NCI-H2029 treated with DMSO at 0.1 percent for 48 hours (cell line): ENCODE measurements at places on chromosomes 16 and 17.

DNA sequence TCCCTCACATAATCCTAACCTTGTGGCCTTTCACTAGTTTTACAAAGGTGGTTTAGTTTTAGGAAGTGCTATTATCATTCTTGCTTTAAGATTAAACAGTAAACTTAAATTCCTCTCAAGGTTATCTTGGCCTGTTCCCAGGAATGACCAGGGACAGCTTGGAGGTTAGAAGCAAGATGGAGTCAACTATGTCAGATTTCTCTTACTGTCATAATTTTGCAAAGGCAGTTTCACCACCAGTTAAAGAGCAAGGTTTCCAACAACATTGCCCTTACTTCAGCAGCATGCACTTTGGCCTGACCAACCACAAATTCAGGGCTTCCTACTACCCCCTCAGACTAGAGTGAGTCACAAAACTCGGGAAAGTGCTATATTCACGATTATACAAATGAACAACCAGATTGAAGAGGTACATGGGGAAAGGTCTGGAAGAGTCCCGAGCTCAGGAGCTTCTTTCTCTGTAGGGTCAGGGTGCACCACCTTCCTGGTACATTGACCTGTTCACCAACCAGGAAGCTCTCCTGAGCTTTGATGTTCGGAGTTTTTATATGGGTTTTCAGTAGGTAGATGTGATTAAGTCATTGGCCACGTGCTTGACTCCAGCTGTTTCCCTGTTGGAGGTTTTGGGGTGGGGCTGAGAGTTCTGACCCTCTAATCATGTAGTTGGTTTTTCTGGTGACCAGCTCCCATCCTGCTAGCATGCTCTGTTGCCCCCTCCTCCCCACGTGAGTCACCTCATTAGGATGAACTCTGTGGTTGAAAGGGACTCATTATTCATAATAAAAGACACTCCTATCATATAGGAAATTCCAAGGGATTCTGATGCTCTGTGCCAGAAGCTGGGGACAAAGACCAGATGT, 19.4 kb downstream of the RHOT1 start:
- no peak for DNase-seq

GRCh38 chr16:78117391-78117790, 17.9 kb downstream of the WWOX start:
- no peak for DNase-seq

DNA sequence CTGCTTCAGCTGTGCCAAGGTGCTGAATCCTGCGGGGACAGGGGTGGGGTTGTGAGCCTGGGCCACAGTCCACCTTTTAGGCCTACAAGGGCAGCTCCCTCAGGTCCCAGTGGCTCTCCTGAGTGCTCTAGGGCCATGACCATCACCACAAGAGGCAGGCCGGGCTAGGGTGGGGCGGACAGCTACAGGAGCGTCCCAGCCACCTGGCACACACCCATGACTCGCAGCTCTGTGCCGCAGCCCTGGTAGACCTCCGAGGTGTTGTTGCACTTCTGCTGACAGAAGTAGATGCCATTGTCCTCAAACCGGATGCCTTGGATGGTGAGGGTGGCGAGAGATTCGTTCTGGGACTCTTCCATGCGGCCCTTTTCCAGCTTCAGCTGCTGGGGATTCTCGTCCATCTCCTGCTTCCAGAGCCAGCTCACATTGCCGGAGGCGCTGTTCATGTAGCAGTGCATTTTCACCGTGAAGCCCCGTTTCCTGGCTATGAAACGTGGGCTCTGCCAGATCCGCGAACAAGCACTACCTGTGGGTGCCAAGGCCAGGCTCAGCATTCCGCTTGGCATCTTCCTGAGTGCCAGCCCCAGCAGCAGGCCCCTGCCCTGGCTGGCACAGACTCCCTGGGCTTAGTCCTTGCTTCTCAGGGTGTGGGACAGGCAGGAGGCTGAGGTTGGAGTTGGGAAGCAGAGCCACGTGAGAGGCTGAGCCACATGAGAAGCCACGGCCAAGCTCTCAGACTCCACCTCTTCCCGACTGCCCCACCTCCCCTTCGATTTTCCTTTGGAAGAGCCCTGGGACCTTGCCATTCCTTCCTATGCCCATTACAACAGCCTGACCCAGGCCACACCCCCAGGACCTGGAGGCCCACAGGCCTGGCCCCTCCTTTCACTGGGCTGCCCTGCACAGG, 2.0 kb downstream of the CD79B start:
- DNase-seq = no peak

DNA sequence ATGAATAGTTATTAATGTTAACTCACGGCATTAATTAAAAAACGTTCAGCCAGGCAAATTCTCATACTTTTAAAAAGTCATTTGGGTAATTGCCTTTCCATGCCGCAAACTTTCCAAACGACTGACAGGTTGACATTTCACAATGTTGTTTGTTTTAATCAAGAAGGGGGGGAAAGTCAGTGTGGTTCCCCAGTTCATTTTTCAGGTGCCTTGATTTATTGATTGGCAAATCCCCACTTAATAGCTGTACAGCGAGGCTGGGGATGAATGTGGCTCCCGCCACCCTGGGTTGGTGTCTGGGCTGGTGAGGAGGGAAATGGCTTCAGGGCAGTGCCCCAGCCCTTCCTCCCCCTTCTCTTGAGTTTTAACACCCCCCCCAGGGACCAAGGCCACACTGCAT, 318.0 kb downstream of the SOX9 start:
- DNase-seq = no peak

DNA sequence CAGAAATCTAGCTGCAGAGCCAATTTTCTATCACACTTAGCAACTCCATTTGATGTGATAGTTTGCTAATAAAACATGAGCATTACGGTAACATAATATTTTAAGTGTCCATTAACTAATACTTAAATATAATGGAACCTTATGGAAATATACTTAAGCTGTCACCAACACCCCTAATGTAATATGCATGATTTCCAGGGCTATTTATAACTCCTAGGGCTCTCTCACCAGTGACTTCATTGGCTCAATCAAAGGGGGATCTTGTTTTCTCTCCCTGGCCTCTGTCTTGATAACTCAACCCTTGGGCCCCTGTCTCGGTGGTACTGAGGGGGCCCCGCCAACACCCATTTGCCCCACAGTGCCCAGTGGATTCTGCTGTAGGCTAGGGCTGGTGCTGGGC, 170.4 kb downstream of the SALL1 start:
- DNase-seq = no peak

DNA sequence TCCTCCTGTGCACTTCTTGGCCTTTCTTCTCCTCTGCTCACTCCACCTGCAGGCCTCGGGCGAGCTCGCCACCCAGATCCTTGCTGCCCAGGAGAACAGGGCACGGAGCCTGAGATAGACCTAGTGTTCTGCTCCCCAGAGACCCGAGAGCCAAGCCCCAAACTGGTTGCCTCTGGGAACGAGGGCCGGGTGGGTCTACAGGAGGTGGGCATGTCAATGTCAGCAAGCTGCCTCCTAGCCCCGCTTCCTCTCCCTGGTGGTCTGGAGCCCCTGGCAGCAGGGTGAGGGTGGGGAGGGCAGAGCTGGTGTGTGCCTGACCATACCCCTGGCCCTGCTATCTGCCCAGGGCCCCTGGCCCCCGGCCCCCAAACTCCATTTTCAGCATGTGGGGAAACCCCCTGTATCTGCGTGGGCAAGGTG, 841 bp upstream of the NDRG4 start:
- no peak for DNase-seq

GRCh38 chr17:7094652-7095019, 14.6 kb upstream of the CLEC10A start:
- no peak for DNase-seq

DNA sequence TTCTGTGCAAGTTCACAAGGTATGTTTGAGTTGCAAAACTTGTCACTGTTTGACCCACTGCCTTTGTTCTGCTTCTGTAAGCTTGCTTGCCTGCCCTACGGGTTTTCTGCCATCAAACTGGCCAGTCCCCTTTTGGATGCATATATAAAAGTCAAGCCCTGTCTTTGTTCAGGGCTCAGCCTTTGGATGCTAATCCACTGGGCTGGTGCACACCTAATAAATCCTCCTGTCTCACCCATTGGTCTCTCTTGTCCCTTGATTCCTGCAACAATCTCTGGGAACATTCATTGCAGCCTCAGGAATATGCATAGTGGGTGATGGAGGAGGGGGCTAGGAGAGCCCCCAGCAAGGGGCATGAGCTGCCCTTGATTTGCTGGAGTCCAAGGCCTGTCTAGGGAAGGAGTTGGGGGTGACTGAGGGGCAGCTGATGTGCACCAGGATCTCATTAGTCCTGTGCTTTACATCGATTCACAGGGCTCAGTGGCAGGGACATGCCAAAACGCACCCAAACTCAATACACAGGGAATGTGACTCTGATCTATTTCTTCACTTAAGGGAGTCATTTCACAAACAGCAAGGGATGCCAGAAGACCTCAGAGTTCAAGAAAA, 225.4 kb upstream of the NLRP1 start:
- no peak for DNase-seq

DNA sequence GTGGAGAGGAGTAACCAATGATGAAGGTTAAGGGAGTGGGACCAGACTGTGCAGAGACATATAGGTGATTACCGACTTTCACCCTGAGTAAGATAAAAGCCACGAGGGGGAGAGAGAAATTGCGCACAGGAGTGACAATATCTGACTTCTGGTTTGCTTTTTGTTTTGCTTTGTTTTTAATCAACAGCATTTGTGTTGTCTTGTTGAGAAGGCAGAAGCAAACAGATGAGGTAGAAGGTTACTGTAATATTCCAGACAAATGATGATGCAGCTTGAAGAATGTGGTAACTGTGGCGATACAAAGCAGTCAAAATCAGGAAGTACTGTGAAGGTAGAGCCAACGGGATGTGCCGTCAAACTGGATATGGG, 7.5 kb downstream of the PELP1 start:
- no peak for DNase-seq

DNA sequence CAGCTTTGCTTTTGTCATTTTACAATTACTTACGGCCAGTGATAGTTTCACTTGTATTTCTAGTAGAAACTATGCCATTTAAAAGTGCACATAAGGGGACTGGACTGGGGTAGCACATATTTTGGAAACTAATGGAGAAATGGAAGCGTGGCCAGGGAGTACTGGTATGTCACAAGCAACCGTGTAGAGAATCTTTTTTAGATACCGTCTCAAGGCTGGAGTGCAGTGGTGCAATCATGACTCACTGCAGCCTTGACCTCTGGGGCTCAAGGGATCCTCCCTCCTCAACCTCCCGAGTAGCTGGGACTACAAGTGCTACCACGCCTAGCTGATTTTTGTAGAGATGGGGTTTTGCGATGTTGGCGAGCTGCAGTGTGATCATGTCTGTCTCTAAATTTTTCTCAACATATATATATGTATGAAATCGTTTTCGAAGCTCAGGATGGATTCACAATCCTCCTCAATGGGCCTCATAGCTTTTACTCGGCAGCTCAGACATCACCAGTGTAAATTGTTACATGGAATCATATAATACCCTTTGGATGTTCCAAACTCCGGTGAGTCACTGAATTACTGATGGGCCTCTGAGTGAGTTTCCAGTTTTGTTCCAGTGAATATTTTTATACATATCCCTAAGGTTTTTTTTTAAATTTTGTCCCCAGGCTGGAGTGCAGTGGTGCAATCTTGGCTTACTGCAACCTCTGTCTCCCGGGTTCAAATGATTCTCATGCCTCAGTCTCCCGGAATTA, 51.7 kb downstream of the ZNF778 start:
- DNase-seq = no peak

- DNase-seq = no peak
Observed at GRCh38 chr16:62821824-62822223, 785.6 kb upstream of the CDH8 start.

DNA sequence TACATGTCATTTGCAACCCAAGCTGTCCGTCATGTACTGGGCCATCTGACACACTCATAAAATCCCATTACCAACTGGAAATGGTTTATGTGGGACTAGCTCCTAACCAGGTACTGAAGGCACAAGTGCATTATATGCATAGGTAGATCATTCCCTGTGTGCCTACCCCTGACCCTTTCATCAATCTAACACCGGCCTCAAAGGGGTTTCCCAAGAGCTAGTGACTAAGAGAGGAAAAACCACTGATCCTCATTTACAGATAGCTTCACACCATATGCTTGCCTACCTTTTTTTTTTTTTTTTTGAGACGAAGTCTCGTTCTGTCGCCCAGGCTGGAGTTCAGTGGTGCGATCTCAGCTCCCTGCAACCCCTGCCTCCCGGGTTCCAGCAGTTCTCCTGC, 449.8 kb downstream of the SLC39A11 start:
- DNase-seq = no peak

GRCh38 chr17:15966183-15966878, 21.4 kb downstream of the ADORA2B start:
- DNase-seq = peak; percentile 40

GRCh38 chr17:10091046-10091445, 107.4 kb downstream of the GAS7 start:
- DNase-seq = no peak

DNA sequence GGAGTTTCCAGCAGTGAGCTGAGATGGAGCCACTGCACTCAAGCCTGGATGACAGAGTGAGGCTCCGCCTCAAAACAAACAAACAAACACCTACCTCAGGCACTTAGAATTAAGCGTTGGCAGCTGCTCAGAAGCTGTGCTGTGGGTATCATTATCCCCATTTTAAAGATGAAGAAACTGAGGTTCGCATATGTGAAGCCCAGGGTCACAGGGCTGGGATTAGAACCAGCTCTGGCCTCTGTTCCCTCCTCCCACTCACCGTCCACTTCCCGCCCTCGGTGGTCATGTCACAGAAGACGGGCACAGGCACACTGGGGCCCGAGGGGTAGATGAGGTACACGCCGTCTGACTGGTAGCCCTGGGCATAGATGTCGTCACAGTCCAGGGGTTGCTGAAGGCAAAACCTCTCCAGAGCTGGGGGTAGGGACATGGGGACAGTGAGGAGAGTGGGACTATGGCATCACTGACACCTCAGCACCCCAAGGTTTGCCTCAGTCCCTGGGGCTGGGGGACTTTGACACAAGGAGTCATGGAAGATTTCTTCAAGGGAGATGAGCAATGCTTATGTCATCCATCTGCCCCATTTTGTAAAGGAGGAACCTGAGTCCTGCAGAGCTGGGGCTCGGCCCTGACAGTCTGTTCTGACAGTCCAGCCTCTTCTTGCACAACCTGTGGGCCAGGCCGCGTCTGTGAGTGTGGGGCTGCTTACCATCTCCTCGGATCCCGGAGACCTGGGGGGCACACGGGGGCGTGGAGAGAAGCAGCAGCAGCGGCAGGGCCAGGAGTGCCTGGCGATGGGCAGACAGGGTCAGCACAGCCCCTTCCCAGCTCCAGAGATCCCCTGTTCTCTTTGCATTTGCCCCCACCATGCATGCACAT, 700 bp downstream of the MFAP4 start:
- DNase-seq = no peak

GRCh38 chr17:42214156-42214555, 19.9 kb upstream of the GHDC start:
- no peak for DNase-seq

DNA sequence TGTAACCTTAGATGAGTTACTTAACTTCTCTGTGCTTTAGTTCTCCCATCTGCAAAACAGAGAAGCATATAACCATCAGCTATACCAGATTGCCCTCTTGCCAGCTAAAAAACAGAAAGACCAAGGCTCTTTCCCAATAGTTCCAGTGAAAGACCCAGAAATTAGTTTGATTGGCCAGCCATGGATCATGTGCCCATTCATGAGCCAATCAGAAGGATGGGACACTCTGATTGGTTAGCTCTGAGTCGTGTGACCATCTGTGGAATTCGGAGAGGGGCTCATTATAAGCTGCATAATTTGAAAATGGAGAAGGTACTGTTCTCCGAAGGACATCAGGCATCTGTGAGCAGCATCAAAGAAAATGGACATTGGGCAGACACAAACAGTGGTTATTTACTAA, 155.2 kb downstream of the ABCC12 start:
- no peak for DNase-seq
